ENCODE measurements at places on chromosomes 7 and 10. TPM values are rescaled to one million over a fixed set of nuclear protein-coding genes. Genes with fewer than 3 reads are reported as not detected.

The ELAPOR2 gene
- 16.5 TPM for total RNA-seq

- no peaks in the 10 kb centered on the region for H3K27me3 ChIP-seq
- H3K4me1 ChIP-seq = no peaks in the 10 kb centered on the region
- H3K36me3 ChIP-seq = no peaks in the 10 kb centered on the region
- no peak for DNase-seq
These were observed 612.2 kb downstream of the SUGCT start for GRCh38 chr7:40746841-40747556.

- H3K27me3 ChIP-seq = no peaks in the 10 kb centered on the region
- peak overlapping the region; percentile 94 for H3K4me3 ChIP-seq
- no peaks in the 10 kb centered on the region for H3K36me3 ChIP-seq
- no peak for DNase-seq
- peaks cover 46% of the 10 kb centered on the region for H3K4me1 ChIP-seq
- H3K27ac ChIP-seq = peak overlapping the region; percentile 96
These were observed 1.4 kb downstream of the GARS1 start for GRCh38 chr7:30596014-30596641.

The PPP1R9A gene
- 26.4 TPM for total RNA-seq

- H3K36me3 ChIP-seq = no peaks in the 10 kb centered on the region
- no peaks in the 10 kb centered on the region for H3K4me1 ChIP-seq
- no peak for DNase-seq
- no peak overlapping the region for H3K27ac ChIP-seq
- H3K27me3 ChIP-seq = no peaks in the 10 kb centered on the region
These were observed 340.2 kb downstream of the KIF20B start for GRCh38 chr10:90041585-90041984.

DNA sequence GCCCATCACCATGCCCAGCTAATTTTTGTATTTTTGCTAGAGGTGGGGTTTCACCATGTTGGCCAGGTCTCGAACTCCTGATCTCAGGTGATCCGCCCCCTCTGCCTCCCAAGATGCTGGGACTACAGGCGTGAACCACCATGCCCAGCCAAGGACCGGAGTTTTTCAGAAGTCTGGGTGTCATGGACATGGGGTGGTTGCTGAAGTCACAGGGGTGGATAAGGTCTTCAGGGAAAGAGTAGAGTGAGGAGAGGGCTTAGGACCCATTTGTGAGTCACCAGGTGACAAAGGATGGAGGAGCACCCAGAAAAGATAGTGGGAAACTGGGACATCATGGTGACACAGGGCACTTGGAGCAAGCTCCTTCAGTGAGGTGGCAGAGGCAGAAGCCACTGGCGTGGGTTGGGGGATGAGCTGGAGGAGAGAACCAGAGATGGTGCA is 2.8 kb upstream of the GPRIN2 start:
- no peak overlapping the region for H3K27ac ChIP-seq
- H3K36me3 ChIP-seq = no peaks in the 10 kb centered on the region
- no peaks in the 10 kb centered on the region for H3K4me1 ChIP-seq
- no peak for DNase-seq
